ENCODE measurements at places on chromosomes 12 and 14. TPM values are rescaled to one million over a fixed set of nuclear protein-coding genes. Genes with fewer than 3 reads are reported as not detected.

DNA sequence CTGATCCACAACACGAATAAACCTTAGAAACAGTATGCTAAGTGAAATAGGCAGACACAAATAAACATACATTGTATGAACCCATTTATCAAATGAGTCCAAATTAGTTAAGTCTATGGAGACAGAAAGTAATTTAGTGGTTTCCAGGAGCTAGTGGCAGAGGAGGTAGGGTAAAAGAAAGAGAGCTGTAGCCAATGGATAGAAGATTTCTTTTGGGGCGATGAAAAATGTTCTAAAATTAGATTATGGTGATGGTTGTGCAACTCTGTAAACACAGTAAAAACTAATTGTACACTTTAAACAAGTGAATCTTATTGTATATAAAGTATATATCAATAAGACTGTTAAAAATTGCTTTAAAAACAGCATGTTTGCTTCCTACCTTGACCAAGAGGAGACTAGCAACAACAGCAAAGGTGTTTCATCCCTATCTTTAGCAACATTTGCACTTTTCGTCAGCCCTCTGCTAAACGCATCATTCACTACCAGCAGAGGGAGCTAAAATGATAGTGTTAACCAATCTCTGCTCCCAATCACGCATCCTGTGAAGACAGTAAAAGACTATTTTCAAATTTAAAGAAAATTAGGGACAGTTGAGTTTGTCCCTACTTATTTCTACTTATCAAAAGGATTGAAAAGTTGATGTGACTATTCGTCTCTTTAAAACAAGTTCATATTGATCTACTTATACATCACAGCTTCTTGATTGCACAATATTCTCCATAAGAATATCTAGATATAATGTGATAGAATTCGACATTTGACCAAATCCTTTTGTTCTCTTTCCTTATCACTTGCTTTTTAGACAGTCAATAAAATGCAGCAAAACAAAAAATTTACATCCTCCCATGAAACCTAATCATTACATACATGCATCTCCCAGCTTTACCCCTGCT lies 24.0 kb upstream of the LGR5 start:
- peak; percentile 53 for ATAC-seq

DNA sequence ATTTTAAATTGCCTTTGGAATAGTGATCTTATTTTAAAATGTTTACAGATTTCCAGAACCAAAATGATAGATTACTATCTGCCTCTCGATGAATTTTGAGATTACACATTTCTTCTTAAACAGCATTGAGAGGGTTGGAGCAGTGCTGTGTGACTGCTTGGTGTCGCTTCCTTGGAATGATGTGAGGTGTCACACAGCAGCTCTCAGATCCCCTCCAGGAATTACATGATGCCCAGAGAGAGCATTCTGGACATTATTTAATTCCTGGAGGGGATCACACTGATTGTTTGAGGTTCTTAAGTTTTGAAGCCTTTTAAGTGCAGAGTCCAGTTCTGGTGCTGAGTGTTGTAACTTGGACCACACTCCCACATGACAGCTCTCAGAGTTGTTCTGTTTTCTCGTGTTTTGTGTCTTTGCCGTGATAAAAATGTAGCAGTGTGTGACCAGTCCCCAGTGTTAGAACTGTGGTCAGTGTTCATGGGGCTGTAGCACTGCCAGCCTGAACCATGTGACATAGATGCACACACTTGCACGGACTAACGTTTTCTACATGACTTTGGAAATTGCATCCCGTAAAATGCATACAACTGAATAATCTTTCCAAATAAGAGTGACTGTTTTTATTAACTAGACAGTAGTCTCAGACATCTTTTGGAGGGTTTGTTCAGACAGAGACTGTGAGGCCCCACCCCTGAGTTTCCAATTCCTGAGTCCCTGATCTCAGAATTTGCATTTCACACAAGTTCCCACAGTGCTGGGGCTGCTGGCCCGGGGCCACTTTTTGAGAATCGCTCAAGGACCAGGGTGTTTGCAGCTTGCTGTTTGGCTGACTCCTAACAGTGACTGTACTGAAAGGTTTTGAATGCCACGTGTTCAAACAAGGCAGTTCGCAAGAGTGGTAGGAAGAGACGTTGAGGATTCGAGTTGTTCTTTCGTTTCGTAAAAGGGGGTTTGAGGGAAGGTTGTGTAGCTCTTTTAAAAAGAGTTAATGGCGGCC lies 26.0 kb downstream of the XRCC3 start:
- no peak for ATAC-seq

- ATAC-seq = peak; percentile 33
Observed at GRCh38 chr12:118061011-118061872, at the start of gene WSB2. Gene WSB2 (minus strand): TSS chr12:118061179. CDS start chr12:118061048, 131 bp downstream.

GRCh38 chr12:116332705-116333380 lies 55.4 kb upstream of the MED13L start:
- no peak for ATAC-seq

- no peak for ATAC-seq
Observed at GRCh38 chr12:83434600-83434999, 747.9 kb downstream of the TMTC2 start.

The CCNB1IP1 gene
- 93.4 TPM for total RNA-seq

The DDX51 gene
- 44.5 TPM for total RNA-seq
